ENCODE measurements at places on chromosomes 16 and 17.

DNA sequence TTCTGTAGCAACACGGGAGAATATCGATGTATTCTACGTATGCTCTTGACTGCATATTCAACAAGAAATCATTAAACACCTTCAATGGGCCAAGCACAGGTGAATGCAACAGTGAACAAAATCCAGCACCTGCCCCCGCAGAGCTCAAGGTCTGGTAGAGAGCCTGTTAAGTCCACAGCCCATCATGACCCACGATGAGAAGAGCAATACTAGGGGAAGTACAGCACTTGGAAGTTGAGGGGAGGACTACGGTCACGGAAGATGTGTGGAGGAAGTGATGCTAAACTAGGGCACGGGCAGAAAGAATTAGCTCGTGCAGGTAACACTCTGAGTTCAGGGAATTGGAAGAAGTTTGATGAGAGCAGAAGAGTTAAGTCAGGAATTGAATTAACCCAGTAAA, 253.6 kb downstream of the HAPSTR1 start:
- no peak for DNase-seq

- no peak for DNase-seq
These were observed at the start of gene LRRC75A for GRCh38 chr17:16491703-16492612. TSS of gene LRRC75A (minus strand) at chr17:16492193. CDS start at chr17:16491990, 203 bp downstream.

- DNase-seq, result no peak
These were observed 387.4 kb upstream of the ASIC2 start for GRCh38 chr17:33680472-33680871.

DNA sequence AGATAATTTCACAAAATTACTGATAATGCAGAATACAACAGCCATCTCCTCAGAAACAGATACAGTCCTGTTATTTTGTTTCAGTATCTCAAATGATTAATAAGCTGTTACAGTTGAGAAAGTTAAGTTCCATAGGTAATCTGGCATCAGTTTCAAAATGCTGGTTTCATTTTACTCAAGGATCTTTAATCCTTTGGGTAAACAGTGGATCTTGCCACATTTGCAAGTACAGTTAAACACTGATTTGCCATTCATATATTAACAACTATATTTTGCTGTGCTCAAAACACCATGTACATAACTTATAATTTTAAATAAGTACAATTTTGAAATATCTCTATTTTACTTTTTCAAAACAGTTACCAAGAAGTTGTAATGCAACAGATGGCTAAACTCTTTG, 31.2 kb downstream of the RPGRIP1L start:
- no peak for DNase-seq

DNA sequence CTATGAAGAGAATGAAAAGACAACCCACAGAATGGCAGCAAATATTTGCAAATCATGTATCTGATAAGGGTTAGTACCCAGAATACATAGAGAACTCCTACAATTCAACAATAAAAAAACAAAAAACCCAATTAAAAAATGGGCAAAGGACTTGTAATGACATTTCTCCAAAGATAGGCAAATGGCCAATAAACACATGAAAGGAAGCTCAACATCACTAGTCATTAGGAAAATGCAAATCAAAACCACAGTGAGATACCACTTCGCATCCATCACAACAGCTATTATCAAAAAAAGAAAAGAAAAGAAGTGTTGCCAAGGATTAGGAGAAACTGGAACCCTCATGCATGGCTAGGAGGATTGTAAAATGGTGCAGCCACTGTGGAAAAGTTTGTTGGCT, 45.1 kb upstream of the ARL6IP1 start:
- no peak for DNase-seq

GRCh38 chr17:305090-305976, 47.3 kb downstream of the RPH3AL start:
- no peak for DNase-seq

GRCh38 chr17:81513753-81514488, 1.3 kb upstream of the ACTG1 start:
- DNase-seq, result no peak

DNA sequence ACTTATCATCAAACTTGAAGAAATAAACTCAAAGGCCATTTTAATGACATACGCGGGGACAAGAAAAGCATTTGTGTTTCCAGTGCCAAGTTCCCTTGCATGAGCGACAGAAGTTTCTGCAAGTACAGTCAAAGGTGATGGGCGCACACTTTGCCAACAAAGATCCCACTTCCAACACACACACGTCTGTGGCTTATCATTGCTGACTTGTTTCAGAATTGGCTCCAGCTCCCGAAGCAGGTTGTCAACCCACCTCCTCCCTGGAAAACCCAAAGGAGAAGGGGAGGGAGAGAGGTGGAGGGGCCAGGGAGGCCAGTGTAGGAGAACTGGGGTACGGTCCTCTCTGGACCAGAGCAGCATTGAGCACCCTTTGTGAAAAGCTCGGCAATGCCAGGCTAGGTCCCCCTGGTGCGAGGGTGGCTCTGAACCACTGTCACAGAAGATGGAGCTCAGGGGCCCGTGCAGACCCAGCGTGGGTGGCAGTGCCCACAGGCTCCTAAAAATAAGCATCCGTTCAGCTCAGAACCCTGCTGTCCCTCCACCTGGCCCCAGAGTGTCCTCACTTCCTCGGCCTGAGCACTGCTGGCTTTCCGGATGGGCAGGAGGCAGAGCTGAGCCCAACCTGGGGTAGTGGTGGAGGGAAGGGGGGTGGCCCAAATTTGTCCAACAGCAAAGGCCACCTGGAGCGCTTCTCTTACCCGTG, 33.2 kb downstream of the RBFOX3 start:
- no peak for DNase-seq

GRCh38 chr16:27025581-27025980, 41.1 kb upstream of the C16orf82 start:
- no peak for DNase-seq

DNA sequence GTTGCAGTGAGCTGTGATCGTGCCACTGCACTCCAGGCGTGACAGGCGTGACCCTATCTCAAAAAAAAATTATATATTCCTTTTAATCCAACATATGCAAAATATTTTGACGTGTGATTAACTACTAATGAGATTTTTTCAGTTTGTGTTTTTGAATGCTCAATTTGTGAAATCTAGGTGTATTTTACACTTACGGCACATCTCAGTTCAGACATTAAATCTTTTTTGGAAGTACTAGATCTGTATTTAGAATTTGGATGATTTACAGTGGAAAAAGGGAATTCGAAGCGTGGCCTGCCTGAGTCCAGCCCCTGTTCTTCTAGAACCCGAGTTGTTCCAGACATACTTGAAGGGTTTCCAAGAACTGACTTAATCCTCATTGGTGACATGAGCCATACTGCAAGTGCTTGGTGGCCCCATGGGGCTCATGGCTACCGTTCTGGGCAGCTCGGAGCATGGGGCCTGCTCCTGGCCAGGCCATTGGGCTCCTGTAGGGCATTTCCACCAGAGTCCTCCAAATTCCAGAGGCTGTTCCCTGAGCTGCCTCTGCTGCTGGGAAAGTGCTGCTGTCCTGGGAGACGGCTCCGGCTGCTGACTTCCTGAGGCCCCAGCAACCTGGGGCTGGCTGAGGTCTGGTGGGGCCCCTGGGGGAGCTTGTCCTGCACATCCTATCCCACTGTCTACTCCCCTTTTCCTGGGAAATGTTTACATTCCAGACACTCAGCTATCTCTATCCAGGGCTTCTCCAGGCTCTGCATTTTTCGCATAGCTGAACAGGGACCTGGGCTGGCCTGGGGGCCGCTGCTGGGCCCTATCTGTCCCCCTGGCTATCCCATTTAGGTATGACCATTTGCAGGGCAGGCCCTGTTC, 27.2 kb downstream of the LLGL2 start:
- DNase-seq, result no peak

GRCh38 chr17:45367216-45367615, 50.4 kb upstream of the MAP3K14 start:
- no peak for DNase-seq

GRCh38 chr17:53619025-53619424, 203.7 kb upstream of the KIF2B start:
- DNase-seq, result no peak

DNA sequence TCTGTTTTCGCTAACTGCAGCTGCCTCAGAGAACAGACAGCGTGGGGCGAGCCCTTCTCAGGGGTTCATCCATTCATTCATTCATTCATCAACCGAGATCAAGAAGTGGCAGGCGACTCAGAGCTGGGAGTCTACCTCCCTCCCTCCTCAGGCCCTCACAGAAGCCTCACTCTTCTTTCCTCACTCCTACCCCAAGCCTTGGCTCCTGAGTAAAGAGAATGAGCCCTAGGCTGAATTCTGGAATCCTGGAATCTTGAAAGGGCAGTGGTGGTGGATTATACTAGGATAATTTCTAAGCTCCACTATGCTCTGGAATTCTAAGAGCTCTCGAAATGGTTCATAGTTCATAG, 2.3 kb upstream of the DLX3 start:
- DNase-seq, result no peak

DNA sequence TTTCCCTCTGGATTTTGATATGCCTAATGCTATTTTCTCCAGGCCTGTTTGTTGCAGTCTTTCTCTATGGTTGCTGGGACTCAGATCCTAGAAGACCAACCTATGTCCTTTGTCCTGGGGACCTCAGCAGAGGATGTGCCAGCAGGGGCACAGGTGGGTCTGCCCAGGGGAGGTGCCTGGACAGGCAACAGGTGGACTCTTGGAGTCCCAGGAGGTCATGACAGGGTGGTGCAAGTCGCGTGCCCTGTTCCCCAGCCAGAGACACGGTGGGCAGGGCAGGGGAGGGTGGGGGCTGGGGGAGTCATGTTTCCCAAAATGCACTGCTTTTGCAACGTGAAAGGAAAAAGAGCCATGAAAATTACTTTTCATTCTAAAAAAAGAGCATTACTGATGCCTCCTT, 26.3 kb upstream of the PLLP start:
- no peak for DNase-seq

DNA sequence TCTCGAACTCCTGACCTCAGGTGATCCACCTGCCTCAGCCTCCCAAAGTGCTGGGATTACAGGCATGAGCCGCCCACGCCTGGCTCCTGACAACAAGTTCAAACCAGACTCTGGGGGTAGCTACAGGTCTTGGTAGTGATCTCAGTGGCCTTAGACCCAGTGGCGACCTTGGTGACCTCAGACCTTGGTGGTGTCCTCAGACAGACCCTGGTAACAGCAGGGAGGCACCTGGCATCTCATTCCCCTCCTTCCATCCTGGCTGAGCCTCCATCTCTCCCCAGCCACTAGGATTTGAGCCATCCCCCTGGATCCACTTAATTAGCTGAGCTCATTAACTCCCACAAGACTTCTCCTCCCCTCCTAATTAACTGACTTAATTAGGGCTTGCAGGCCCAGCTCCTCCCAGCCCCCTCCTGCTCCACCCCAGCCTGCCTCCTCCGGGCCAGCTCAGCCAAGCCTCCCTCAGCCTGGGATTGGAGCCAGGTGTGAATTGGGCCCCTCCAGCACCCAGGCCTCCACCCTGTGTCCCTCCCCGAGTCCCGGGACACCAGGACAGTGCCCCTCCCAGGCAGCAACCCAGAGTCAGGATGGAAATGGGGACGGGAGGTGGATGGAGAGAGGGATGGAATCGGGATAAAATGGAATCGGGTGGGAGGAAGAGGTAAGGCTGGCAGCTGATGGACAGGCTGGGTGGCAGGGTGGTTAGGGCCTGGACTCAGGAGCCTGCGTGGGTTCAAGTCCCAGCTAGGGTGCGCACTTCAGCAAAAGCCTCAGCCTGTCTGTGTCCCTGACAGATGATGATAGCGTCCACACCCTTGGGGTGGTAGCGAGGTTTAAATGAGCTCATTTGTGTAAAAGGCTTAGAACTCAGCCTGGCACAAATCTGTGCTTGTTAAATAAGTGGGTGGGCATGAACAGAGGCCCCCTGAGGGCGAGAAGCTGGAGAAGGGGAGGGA, 11.2 kb upstream of the SBK1 start:
- no peak for DNase-seq

- no peak for DNase-seq
These were observed at the start of gene TMEM98 for GRCh38 chr17:32927724-32928585. TSS of gene TMEM98 (plus strand) at chr17:32928153. CDS start at chr17:32931529, 3,376 bp downstream.

GRCh38 chr16:11379420-11379819, 34.2 kb downstream of the RMI2 start:
- no peak for DNase-seq

DNA sequence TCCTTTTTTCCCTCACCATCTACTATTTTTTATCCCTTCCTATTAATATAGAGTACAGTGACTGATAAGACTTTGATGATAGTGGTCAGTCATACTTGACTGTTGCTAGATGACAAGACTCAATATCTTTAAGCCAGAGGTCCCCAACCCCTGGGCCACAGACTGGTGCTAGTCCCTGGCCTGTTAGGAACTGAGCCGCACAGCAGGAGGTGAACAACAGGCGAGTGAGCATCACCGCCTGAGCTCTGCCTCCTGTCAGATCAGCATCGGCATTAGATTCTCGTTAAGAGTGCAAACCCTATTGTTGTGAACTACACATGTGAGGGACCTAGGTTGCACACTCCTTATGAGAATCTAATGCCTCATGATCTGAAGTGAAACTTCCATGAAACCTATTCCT, 341.3 kb downstream of the BCAS3 start:
- DNase-seq, result no peak

GRCh38 chr17:75124041-75124818, 7.3 kb downstream of the NT5C start:
- DNase-seq, result no peak

- no peak for DNase-seq
These were observed 17.9 kb downstream of the IGFBP4 start for GRCh38 chr17:40460968-40461731.

- no peak for DNase-seq
These were observed 378.9 kb downstream of the WWOX start for GRCh38 chr16:78478267-78478861.

DNA sequence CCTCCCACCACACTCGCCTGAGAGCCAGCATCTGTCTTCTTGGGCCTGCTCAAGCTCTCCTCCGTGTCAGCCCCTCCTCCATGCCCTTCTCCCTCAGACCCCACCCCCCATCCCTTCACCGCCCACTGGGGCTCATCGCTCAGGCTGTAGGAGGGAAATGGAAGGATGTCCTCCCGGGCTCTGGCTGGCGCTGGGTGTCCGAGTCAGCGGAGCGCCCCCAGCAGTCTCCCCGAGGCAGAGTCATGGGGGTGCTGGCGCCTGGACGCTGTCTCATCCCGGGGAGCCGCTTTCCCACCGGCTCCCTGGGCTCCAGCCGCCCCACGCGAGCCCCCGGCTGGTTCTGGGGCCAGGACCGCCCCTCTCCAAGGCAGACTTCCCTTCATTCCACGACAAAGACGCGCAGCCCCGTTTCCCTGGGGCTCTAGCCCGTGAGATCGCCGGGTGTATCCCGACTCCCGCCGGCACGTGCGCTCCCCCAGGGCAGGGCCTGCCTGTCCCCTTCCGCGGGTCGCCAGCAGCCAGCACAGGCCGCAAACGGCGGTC, 428 bp upstream of the ANTKMT start:
- no peak for DNase-seq

DNA sequence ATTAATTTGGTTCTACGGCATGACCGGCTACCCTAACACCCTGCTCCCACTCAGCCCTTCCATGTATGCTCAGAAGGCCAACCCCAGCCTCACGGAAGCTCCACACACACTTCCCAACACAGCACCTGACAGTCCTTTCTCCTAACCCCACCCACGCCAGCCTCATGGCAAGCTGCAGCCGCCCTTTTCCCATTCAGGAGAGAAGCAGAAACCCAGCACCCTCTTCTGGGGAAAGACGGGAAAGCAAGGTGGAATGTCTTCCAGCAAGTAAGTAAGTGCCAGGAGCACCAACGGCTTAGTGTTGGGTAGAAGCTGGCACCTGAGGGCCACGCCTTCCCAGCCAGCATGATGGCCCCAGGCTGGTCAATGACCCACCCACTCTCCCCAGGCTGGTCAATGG, 32.1 kb downstream of the ABR start:
- no peak for DNase-seq

Measured in non-pigmented ciliary epithelial cell (primary cell).